ENCODE measurements at places on chromosomes 7 and 10.

DNA sequence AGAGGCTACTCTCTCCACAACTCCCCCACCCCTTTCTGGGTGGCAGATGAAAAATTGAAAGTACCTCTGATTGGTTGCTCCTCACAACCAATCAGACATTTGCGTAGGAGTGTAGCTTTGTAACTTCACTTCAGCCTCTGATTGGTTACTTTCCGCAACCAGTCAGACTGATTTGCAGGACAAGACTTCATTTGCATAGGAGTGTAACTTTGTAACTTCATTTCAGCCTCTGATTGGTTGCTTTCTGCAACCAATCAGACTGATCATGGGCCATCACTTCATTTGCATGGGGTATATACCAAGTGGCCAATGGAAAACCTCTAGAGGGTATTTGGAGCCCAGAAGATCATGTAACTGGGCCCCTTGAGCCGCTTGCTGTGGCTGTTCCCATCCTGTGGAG, 25.6 kb downstream of the CDNF start:
- DNase-seq, result no peak

- no peak for DNase-seq
Observed at GRCh38 chr7:123131556-123131955, 68.2 kb downstream of the SLC13A1 start.

GRCh38 chr10:79434223-79434687, 11.2 kb downstream of the ZCCHC24 start:
- DNase-seq, result no peak

DNA sequence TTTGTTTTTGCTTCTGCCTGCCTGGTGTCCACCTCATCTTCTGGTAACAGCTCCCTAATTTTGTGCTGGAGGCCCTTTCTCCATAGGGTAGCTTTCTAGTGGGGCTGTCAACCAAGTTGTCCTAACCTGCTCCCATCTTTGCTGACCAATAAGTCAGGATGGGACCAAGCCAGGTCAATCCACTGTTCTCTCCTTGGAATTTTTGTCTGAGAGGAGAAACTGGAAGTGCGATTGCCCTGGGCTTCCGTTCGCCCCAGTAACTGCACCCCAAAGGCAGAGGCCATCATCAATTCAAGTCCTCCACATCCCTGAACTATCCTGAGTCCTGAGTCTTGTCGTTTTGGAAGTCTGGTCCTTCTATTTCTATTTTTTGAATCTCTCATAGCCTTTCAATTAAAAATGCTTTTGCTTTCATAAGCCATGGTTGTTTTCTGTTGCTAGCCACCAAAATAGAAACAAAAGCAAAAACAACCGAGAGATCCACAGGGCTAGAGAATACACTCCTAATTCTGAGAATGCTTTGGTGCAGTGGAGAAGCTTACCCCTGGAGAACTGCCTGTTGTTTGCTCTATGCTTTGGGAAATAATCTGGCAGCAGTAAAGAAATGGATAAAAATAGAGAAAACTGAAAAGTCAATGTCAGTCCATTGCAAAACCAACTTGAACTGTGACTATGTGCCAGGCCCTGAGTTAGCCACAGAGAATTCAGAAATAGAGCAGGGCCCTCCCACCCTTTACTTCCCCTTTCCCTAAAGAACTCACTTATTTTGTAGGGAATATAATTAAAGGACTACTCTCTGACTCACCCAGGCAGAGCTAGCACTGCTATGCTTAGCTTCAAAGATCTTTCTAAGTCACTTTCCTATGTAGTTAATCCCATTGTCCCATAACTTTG, 368.1 kb downstream of the CXCL12 start:
- DNase-seq, result no peak

DNA sequence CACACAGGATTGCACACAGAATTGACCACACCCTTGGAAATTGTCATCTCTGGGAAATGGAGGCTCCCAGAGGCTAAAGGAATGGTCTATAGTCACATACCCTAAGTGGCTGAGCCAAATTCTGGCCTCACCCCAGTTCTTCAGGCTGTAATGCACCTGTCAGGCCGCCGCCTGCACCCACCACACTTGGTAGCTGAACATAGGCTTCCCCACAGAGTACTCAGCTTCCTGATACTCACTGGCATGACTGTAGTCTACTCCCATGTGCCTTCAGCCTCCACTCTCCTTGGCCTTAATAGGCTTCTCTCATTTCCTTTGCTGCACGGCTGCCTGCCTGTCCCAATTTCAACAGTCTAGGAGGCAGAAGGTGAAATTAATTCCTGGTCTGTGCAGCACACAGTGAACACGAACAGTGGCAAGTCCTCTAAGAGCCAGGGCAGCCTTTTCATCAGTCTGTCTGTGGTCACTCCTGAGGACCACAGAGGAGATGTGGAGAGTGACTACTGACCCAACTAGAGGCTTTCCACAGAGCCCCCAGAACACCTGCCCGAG, 42.5 kb downstream of the NUDCD3 start:
- DNase-seq, result no peak

GRCh38 chr10:123645615-123646014, 20.5 kb upstream of the GPR26 start:
- no peak for DNase-seq

DNA sequence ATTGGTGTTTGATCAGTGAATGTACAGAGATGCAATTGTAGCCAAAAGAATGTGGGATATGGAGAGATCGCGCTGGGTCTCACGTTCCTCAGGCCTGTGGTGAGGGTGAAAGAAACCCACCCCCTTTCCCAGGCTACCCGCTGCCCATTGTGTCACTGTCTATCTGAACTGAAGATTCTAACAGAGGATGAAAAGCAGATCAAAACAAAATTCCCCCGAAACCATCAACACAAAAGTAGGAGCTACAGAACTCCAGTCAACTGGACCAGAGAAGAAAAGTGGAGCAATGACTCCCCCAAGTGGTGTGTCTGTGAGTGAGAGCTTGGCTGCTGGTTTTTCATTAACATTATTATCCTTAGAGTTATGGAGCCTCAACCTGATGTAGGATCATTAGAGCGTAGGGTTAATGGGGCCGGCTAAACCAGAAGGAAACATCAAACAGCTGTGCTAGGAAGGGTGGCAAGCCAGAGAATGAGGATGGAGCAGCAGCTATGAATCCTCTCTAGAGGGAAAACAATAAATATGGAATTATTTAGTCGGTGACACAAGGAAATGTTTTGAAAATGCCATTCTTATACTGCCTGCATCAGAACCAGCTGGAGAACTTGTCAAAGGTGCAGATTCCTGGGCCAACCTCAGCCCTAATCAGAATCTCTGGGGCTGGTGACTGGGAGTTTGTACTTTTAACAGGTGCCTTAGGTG, 38.3 kb downstream of the AKR1B1 start:
- DNase-seq, result no peak
